Psoas muscle (tissue), 8 donors: ENCODE measurements at places on chromosomes 6 and 20. TPM values are rescaled to one million over a fixed set of nuclear protein-coding genes. Genes with fewer than 3 reads are reported as not detected.

GRCh38 chr6:137000825-137001224, 43.9 kb downstream of the IL20RA start:
- no peaks in the 10 kb centered on the region for H3K4me1 ChIP-seq
- H3K36me3 ChIP-seq, result no peaks in the 10 kb centered on the region
- no peak overlapping the region for H3K27ac ChIP-seq
- DNase-seq, result no peak

GRCh38 chr20:53664121-53664520, 70.5 kb upstream of the ZNF217 start:
- peaks cover 6% of the 10 kb centered on the region for H3K4me1 ChIP-seq
- H3K4me3 ChIP-seq, result no peak overlapping the region
- DNase-seq, result no peak
- H3K36me3 ChIP-seq, result no peaks in the 10 kb centered on the region
- H3K27me3 ChIP-seq, result no peaks in the 10 kb centered on the region

- peaks cover 3% of the 10 kb centered on the region for H3K36me3 ChIP-seq
- no peak overlapping the region for H3K4me3 ChIP-seq
- H3K27ac ChIP-seq, result no peak overlapping the region
- no peak for DNase-seq
- H3K27me3 ChIP-seq, result no peaks in the 10 kb centered on the region
Observed at GRCh38 chr6:131727467-131727866, 16.6 kb upstream of the CTAGE9 start.

The SLC25A27 gene
- total RNA-seq, result 13.3 TPM

GRCh38 chr6:13486679-13487121, 700 bp downstream of the GFOD1 start:
- no peaks in the 10 kb centered on the region for H3K27me3 ChIP-seq
- peak overlapping the region; percentile 89 for H3K4me3 ChIP-seq
- peak overlapping the region; percentile 97 for H3K27ac ChIP-seq
- peak; percentile 73 for DNase-seq
- H3K36me3 ChIP-seq, result no peaks in the 10 kb centered on the region
- H3K4me1 ChIP-seq, result peaks cover 39% of the 10 kb centered on the region

The SDCBP2 gene
- 1.9 TPM for total RNA-seq

DNA sequence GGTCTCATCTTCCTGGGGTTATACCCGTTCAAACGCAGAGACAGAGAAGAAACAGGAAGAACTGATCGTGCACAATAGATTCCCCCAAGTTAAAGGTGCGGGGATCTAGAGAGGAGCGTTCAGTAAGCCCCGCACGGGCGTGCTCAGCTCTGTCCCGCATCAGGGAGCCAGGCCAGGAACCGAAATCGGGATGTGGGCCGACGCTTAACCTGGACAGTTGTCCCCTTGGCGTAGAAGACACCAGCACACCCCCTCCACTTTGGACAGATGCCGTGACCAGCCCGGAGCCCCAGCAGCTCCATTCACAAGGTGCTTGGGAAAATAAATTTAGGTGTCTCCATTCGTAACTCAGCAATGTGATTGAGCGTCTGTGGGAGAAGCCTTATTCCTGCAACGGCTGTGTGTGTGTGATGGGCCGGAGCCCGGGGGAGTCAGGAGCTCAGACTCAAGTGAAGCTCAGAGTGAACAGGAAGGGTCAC, 24.0 kb upstream of the GATA5 start:
- peak overlapping the region; percentile 63 for H3K27ac ChIP-seq
- no peaks in the 10 kb centered on the region for H3K36me3 ChIP-seq
- no peak overlapping the region for H3K4me3 ChIP-seq
- H3K27me3 ChIP-seq, result no peaks in the 10 kb centered on the region
- no peak for DNase-seq

DNA sequence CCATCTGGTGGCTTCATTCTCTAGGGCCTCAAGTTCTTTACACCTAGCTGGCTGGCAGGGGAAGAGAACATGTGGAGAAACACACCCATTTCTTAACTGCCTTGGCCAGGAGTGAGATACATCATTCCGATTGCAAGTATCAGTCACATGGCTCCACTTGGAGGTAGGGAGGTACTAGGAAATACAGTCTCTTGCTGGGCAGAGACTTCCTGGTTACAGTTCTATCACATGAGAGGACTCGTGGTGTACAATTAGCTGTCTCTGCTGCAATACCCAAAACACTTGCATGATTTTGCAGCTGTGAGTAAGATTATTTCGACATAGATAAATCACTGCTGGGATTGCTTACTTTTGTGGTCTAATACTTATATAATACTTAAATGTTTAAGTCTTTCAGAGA, 51.1 kb downstream of the GTF2H5 start:
- no peaks in the 10 kb centered on the region for H3K36me3 ChIP-seq
- no peaks in the 10 kb centered on the region for H3K4me1 ChIP-seq
- H3K4me3 ChIP-seq, result no peak overlapping the region
- no peak overlapping the region for H3K27ac ChIP-seq
- DNase-seq, result no peak
- no peaks in the 10 kb centered on the region for H3K27me3 ChIP-seq

DNA sequence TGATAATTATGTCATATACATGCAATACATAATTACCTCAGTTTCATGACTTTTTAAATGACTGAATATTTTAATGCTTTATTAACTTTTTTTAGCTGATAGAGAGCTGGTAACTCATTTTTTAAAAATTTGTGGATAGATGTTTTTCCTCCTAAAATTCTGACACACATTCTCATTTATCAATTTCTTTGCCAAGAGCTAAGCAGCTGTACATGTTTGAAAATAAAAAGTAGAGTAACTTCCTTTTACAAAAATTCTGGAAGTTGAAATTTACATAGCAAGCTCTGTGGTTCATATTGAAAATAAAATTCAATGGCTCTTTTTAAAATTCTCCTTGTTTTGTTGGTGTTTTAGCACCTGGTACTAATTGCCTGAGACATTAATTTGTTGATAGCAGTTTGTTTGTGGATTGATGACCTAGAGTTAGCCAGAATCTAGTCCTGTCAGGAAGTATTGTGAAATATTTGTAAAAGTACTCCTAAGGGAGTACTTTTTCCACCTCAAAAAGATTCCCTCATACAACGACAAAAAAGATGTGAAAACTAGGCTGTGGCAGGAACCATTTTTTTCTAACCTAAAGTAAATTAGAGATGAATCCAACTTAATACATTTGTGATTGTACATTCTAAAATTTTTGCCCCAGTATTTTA, 621.8 kb downstream of the BCKDHB start:
- no peak for DNase-seq
- no peaks in the 10 kb centered on the region for H3K36me3 ChIP-seq
- H3K27me3 ChIP-seq, result no peaks in the 10 kb centered on the region
- H3K4me3 ChIP-seq, result no peak overlapping the region
- H3K27ac ChIP-seq, result no peak overlapping the region
- H3K4me1 ChIP-seq, result no peaks in the 10 kb centered on the region

- H3K27me3 ChIP-seq, result no peaks in the 10 kb centered on the region
- H3K27ac ChIP-seq, result no peak overlapping the region
- peaks cover 20% of the 10 kb centered on the region for H3K4me1 ChIP-seq
- DNase-seq, result no peak
Observed at GRCh38 chr20:1800777-1801176, 94.4 kb upstream of the SIRPA start.

DNA sequence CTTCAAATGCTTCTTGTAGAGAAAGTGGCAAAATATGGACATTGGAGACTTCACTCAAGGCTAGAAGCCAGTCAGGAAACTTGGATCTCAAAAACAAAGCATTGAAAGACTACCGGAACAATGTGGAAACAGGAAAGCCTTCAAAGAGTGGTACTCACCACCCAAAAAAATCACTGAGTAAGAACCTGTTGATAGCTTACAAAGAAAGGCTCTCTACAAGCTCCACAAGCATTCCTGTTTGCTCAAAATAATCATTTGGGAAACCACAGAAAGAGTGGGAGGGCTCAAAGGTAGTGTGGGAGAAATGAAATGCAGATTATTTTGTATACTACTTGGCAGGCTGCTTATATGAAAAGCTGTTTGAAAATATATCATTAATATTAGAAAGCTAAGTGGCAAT, 9.5 kb upstream of the DST start:
- peaks cover 8% of the 10 kb centered on the region for H3K36me3 ChIP-seq
- H3K27ac ChIP-seq, result peak overlapping the region; percentile 52
- no peak overlapping the region for H3K4me3 ChIP-seq
- DNase-seq, result no peak
- H3K4me1 ChIP-seq, result peaks cover 14% of the 10 kb centered on the region

DNA sequence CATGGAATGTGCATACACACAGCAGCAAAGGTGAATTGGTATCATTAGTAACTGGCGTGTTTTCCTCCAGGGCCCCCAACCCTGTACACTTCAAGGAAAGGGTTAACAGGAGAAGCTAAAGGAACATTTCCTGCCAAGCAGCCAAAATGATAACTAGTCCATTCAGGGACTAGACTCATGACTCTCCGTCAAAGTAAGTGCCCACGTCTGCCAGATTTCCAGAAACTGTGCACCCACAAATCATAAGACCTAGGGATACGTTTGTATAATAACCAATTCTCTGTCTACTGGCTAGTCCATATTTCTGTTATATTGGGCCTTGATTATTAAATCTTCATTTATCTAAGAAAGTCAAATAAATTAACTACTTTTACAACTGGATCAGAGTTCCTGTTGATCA, 76.0 kb upstream of the NHSL1 start:
- DNase-seq, result no peak
- peaks cover 8% of the 10 kb centered on the region for H3K4me1 ChIP-seq
- no peaks in the 10 kb centered on the region for H3K36me3 ChIP-seq
- no peak overlapping the region for H3K4me3 ChIP-seq

DNA sequence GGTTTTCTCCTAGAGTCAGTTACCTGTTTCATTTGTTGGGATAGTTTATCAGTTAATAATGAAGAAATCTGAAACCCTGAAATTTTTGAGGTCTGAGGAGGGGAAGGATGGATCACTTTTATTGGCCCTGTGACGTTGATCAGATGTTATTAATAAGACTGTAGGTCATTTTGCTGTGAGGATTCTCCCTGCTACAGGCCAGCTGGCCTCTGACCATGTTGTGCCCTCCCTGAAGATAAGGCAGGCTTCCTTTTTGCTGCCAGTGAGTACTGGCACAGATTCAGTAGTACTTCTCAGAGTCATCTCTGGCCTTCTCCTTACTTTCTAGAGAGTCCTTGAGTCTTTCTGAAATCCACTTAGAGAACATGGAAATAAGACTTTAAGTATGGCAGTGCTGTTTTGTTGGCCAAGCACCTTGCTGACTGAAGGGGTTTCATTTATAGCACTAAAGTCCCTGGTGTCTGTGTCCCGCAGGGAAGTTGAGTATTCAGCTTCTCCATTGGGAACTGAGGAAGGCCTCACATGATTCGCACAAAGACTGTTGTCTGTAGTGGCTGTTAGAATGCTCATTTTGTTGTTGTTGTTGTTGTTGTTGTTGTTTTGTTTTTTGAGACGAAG, 202.6 kb downstream of the DTNBP1 start:
- H3K4me1 ChIP-seq, result peaks cover 75% of the 10 kb centered on the region
- peak overlapping the region; percentile 24 for H3K27ac ChIP-seq
- H3K4me3 ChIP-seq, result no peak overlapping the region
- H3K36me3 ChIP-seq, result no peaks in the 10 kb centered on the region
- no peak for DNase-seq

The ELOVL2 gene
- total RNA-seq, result 0.36 TPM

The ANKRD6 gene
- 5.2 TPM for total RNA-seq

DNA sequence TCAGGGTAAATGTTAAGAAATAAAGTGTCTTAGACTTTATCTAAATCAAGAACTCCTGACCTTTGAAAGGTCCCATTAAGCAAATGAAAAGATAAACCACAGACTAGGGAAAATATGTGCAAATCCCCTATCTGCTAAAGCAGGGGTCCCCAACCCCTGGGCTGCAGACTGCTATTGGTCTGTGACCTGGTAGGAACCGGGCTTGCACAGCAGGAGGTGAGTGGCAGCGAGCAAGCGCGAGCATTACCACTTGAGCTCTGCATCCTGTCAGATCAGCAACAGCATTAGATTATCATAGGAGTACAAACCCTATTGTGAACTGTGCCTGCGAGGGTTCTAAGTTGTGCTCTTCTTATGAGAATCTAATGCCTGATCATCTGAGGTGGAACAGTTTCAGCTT, 42.4 kb downstream of the LCA5 start:
- peaks cover 12% of the 10 kb centered on the region for H3K36me3 ChIP-seq
- H3K4me3 ChIP-seq, result no peak overlapping the region
- H3K4me1 ChIP-seq, result no peaks in the 10 kb centered on the region

The MOXD1 gene
- total RNA-seq, result 0.30 TPM

The ASIP gene
- not detected for total RNA-seq
